ENCODE measurements at places on chromosomes 3 and 15.

DNA sequence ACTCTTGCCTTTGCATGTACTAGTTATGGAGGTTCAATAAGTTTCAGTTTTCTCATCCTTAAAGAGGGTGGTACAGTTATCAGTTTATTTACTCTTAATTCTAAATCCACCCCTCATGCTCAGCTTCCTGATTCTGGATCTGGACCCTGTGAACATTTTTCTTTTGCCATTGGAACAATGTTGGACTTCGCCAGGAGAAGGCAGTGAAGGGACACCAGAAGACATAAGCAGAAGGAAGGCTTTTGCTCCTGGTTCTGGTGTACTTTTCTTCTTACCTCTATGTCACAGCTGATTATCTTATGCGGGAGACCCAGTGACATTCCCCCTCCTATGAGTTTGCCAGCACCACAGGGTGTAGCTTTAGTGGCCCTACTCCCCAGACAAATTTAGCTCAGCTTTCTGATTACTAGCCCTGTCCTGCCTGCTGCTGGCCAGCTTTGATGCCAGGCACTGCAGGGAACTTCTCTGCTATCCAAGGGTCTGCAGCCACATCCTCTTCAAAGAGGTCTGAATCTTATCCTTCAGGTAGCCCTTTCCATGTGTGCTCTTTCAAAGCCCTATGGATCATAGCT lies 466.3 kb upstream of the EPHA3 start:
- no peak for DNase-seq

GRCh38 chr15:91482799-91483198 lies 370.7 kb upstream of the SLCO3A1 start:
- no peak for DNase-seq

DNA sequence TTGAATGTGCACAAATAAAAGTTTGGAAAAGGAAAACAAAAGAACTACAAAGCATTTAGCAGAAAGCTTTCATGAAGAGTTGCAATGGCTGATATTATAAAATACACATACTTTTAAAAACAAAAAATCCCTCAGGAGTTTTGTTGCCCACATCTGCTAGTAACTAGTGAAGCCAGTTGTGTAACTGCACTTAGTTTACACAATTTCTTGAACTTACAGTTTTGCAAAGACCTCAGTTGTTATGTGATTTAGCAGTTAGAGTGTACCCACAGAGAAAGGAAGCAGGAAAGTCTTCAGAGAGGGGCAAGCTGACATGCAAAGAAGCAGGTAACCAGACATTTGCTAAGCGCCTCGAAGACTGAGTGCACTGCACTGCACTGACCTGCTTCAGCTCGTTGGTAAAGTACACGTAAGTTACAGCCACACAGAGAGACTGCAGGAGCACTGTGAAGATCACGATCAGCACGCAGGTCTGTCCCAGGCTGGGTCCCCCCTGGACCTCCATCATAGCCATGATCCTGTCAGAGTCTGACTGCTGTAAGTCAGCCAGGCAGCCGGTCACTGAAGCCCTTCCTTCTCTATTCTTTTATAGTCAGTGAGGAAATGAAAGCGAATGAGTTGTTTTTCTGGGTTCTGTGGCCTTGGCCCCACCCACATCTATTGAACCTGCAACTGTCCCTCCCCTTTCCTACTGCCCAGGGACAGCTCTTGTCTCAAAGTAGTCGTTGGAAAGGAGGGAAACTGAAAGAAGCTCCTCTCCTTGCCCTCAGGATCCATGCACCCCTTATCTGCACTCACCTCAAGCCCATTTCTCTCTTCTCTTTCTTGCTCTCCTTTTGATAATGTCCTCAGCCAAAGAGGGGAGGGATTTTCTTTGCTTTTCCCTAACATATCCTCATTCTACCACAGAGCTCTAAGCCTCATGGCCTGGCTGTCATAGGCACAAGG lies at the start of gene TNFSF10:
TSS of gene TNFSF10 (minus strand) at position 560 of the 948 bp plus-strand sequence. CDS start at position 514, 46 bp downstream.
- no peak for DNase-seq

GRCh38 chr15:90716317-90716975 lies 700 bp upstream of the BLM start:
- DNase-seq = no peak

DNA sequence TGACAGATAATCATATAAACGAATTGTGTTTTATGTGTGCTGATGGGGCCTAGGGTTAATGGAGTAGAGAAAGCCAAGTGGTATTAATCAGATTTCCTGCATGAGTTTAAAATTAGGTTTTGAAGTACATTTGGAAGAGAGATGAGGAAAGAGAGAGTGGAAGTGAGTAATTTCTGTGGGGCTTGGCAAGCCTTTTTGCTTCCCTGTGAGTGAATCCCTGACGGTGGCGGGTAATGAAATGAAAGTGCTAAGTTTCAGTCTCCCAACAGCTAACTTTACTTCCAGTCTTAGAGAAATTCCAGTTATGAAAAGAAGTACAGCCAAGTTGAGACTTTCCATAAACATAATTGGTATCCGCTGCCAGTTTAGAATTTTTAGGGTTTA lies 139.4 kb downstream of the BBX start:
- DNase-seq = no peak

DNA sequence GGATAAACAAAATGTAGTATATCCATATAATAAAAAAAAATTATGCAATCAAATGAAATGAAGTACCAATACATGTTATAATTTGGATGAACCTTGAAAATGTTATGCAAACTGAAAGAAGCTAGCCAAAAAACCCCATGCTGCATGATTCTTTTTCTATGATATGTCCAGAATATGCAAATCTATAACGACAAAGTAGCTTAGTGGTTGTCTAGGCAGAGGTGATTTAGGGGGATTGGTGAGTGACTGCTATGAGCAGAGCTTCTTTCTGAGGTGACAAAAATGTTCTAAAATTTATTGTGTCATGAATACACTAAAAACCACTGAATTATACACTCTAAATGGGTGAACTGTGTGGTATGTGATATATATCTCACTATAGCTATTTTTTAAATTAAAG lies 324.6 kb downstream of the CTNNB1 start:
- DNase-seq = no peak

GRCh38 chr3:128784843-128785242 lies 58.9 kb downstream of the RAB7A start:
- no peak for DNase-seq

DNA sequence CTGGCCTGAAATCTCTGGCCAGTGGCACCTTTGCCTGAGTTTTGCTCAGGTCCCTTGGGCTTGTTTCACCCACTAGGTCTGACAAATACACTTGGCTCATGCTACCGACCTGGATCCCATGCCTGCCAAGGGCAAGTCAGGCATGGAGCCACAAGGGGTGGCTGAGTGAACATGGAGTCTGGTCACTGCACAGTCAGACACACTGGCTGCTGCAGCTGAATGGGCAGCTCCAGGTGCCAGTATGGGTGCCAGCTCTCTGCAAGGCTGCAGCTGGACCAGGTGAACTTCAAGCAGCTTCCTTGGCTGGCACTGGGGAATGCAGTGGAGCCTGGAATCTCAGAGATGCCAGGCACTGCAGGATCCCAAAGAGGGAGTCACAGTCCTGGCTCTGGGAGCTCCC lies 170.3 kb downstream of the NECTIN3 start:
- no peak for DNase-seq

GRCh38 chr3:67866571-67866970 lies 212.2 kb upstream of the SUCLG2 start:
- DNase-seq = no peak

GRCh38 chr15:65583701-65584100 lies 27.2 kb downstream of the INTS14 start:
- DNase-seq = no peak

- no peak for DNase-seq
Measured at GRCh38 chr3:11084677-11085076, 69.6 kb upstream of the HRH1 start.

DNA sequence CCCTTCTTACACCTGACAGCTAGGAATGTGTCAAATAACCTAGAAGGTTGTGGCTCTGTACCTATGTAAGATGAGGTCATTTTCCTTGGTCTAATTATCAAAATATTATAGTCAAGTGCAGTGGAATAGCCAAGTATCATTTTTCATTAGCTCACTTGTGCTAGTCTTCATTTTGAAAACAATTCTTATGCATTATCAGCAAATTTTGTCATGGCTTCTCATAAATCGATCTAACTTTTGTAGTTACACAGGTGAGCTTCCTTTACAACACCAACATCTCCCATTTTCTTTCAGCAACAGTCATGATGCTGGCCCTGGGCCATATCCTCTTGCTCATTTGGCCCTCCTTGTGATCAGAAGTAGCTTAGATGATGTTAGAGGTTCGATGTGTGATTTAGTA lies 10.3 kb downstream of the TXNRD3 start:
- no peak for DNase-seq

GRCh38 chr3:107346564-107346963 lies 30.7 kb upstream of the CCDC54 start:
- DNase-seq = no peak

DNA sequence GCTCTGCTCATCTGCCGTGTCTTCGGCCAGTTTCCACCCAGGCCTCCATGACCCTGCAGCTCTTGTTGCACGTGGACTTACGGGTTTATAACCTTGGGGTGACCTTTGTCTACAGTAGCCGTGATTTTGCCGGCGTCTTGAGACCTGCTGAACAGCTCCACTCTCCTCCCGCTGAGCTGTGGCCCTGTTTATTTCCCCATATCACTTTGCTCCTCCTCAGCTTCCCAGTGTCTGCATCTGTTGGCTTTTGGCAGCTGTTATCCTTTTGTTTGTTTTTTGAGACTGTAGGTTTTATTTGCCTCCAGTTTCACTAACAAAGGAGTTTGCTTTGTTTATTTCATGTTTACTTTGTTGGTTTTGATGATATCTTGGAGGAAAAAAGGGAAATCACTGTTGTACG lies 29.3 kb upstream of the SLC28A1 start:
- DNase-seq = no peak

GRCh38 chr15:33454996-33455395 lies 144.2 kb downstream of the RYR3 start:
- no peak for DNase-seq

DNA sequence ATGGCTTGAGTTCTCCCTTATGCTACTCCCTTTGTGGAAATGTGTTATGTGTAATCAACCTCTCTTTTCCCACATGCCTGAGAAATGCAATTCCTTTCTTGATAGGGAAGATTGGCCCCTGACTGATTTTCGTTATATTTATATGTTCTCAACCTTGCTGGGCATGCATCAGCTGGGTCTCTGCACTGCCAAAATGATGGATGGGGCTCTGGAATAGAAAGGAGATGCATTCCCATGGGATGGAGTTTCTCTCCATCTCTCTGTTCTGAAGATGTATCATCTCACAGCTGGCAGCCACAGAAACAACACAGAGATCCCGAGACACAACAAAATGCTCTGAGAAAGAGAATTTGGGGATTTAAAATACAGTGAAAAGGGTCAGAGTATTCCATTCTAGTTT lies 327.7 kb upstream of the LMCD1 start:
- no peak for DNase-seq

DNA sequence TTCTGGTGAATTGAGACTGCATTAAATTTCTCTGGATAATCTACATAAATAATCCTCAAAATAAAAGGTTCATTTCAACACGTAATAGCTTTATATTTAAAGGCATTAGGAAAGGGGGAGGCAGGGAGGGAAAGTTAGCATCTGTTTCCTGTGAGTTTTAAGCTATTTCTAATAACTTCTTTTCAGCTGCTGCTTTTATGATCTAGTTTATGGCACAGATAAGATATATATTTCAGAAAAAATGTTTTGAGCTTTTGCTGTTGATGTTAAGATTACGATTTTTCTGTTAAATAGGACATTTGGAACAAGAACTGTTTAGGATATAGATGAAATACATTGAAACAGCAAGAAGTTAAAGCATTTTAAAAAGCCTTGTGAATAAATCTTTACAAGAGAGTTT lies 30.0 kb downstream of the UBE2E1 start:
- no peak for DNase-seq

DNA sequence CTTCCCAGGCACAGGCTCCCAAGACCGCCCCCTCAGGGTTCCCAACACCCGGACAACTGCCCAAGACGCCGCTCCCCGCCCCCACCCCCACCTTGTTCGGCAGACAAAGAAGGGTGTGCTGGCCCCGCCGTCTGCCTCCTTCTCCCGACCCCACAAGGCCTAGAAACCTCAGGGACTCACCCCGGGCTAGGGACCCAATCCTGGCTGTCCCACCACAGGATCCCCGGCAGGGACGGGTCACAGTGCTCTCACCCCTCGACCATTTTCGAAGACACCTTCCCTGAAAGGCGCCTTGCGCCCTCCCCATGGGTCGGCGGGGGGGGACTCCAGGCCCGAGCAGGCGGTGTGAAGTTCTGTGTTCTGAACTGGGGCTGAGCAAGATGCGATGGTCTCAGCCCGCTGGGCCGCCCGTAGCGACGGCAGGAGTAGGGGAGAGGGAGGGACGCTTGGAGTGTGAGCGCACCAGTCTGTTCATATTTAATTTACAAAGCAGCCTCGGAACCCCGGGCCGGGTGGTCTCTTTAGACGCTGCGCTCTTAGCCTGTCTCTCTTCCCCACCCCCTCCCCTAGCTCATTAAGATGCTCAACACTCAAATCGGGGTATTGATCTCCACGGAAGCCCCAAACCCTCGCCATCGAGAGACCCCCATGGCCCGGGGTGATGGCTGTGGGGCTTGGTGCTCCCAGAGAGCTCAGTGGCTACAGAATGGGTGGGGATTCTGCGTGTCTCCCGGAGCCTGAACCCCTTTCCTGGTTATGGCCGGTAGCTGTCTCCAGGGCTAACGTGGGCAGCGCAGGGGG lies 1.4 kb upstream of the ISLR2 start:
- peak; percentile 17 for DNase-seq

DNA sequence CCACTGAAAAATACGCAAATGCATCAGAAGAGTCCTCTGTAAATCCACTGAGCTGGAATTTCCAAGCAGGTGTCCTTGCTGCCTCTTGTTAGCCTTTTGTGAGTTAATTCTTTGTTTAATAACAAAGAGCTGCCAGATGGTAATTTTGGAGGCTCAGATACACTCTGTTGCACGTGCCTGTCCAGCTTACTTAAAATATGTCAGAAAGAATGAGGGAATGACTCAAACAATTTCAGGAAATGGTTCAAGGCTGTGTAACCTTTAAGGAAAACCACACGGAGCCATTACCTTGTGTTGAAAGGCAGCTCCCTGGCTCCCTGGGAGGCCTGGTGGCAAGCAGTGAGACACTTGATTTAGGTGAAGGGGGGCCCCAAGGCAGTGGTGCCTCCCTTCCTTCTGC lies 302.2 kb upstream of the CTDSPL start:
- no peak for DNase-seq

DNA sequence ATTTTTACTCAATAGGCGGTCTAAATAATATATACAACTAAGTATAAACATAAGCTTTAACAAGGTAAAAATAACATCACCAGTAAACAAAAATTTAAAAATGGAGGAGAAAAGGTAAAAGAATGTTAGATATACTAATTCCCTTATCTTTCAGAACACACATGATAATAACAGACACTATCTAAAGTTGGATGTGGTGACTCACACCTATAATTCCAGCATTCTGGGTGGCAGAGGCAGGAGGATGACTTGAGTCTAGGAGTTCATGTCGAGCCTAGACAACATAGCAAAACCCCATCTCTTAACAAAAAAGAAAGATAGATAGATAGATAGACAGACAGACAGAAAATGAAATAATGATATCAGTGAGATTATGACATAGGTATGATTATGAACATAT lies 85.1 kb downstream of the STAG1 start:
- no peak for DNase-seq

DNA sequence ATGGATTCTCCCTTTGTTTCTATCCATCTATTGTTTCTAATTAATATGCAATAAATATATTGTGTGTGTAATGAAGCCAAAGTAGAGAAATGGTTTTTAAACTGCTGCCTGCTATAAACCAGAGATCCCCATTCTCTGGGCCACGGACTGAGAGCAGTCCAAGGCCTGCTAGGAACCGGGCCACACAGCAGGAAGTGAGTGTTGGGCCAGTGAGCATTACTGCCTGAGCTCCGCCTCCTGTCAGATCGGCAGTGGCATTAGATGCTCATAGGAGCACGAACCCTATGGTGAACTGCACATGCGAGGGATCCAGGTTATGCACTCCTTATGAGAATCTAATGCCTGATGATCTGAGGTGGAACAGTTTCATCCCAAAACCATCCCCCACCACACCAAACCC lies 85.2 kb upstream of the POMGNT2 start:
- DNase-seq = no peak
